ENCODE measurements at places on chromosomes 2 and 18.

DNA sequence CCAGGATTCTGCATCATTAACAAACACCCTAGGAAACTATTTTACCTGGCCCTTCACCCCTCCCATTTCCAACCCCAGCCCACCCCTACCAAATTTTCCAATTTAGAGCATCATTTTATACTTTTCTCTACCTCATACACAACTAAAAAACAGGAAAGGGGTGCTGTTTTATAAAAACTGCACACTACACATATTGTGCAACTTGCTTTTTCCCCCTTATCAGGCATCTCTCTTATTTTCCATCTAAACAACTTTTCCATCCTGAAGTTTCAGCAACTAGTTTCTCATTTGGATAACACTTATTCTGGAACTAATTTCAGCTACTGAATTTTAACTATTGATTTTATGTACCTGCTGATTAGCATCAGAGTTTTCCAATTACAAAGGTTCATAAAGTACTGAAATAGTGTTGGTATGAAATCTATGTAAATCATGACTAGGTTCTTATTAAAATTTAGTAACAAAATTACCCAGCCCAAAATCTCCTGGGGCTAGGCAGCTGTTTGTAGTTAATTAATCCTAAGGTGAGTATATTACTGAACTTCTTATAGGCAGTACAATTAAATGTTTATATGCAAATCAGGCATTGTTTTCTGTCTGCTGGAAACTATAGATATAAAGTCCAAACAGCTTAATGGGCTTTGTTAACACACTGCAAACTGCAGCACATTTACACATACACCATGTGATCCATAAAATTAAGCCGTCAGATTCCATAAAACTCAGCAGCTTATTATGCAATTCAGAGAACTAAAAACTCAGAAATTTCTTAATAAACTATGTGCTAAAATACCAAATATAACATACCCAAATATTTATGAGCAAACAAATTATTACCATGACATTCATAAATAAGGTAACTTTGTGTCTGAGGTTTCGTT, 7.9 kb downstream of the SF3B1 start:
- DNase-seq: no peak
- no peak overlapping the region for H3K4me3 ChIP-seq
- H3K4me1 ChIP-seq: peaks cover 42% of the 10 kb centered on the region
- no peaks in the 10 kb centered on the region for H3K27me3 ChIP-seq

GRCh38 chr2:165691615-165692014, 102.4 kb downstream of the GALNT3 start:
- DNase-seq: no peak
- no peak overlapping the region for H3K27ac ChIP-seq
- H3K4me1 ChIP-seq: peaks cover 11% of the 10 kb centered on the region
- H3K4me3 ChIP-seq: no peak overlapping the region
- H3K27me3 ChIP-seq: no peaks in the 10 kb centered on the region

- H3K4me3 ChIP-seq: no peak overlapping the region
- DNase-seq: no peak
- H3K27ac ChIP-seq: no peak overlapping the region
- H3K4me1 ChIP-seq: peaks cover 7% of the 10 kb centered on the region
Observed at GRCh38 chr2:175577368-175577970, 396.0 kb upstream of the ATP5MC3 start.

- no peak overlapping the region for H3K4me3 ChIP-seq
- H3K27ac ChIP-seq: no peak overlapping the region
- peaks cover 24% of the 10 kb centered on the region for H3K4me1 ChIP-seq
- H3K36me3 ChIP-seq: no peaks in the 10 kb centered on the region
- DNase-seq: no peak
Observed at GRCh38 chr2:125979886-125980285, 676.1 kb upstream of the GYPC start.

DNA sequence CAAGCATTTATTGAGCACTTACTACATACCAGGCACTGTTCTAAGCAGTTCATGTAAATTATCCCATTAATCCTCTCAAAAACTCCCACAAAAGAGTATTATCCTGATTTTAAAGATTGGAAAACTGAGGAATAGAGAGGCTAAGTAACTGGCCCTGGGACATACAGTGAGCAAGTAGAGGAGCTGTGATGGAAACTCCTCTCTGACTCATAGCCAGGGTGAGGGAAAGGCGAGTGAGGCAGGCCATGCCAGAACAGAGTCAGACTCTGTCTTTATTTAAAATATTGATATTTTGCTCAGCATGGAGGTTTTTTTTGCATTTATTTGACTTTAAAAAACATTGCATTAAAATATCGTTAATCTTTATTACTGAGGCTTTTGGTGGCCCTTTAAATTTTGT, 208.0 kb downstream of the LOXHD1 start:
- H3K27me3 ChIP-seq: no peaks in the 10 kb centered on the region
- H3K4me3 ChIP-seq: no peak overlapping the region
- H3K27ac ChIP-seq: no peak overlapping the region
- H3K4me1 ChIP-seq: no peaks in the 10 kb centered on the region

DNA sequence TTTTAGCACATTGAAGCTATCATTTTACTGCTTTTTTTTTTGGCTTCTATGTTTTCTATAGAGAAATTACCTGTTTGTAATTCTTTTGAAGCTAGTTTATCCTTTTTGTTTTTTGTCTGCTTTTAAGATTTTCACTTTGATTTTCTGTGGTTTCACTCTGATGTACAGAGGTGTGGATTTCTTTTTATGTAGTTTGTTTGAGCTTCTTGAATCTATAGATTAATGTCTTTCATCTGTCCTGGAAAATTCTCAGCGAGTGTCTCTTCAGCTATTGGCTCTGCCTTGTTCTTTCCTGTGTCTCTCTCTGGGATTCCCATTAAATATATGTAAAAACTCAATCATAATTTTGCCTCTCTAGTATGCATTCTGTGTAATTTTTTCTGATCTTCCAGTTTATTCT, 8.4 kb downstream of the POLE4 start:
- H3K4me3 ChIP-seq: no peak overlapping the region
- H3K27ac ChIP-seq: no peak overlapping the region
- DNase-seq: no peak
- H3K4me1 ChIP-seq: no peaks in the 10 kb centered on the region

- H3K4me3 ChIP-seq: no peak overlapping the region
- DNase-seq: no peak
- H3K27me3 ChIP-seq: peaks cover 4% of the 10 kb centered on the region
- no peaks in the 10 kb centered on the region for H3K4me1 ChIP-seq
- no peaks in the 10 kb centered on the region for H3K36me3 ChIP-seq
Observed at GRCh38 chr18:73752546-73752945, 395.1 kb downstream of the FBXO15 start.

DNA sequence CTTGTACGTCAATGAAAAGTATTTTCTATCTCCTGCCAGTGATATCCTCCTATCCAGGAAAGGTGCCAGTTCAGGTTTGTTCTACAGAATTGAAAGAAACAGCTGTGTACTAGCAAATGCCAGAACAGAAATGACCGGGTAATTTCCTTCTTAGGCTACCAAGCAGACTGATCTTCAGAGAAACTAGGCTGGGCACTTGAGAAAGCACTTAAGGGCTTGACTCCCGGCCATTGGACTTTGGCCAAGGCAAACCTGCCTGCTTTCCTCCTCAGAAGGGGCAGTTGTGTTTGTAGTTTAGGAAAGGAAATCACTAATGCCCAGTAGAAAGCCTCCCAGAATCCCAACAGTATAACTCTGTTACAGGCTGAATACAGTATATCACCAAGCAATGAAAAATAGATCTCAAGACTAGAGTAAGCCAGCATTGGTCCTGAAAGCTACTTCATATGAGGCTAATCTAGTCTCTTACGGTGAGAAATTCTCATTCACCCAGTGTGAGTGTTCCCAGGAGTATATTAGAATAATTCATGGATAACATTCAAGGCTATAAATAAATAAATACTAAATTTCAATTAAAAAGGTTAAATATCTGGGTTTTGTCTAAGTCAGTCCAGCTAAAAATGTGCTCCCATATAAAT, 43.0 kb upstream of the COL5A2 start:
- H3K27ac ChIP-seq: no peak overlapping the region
- no peak overlapping the region for H3K4me3 ChIP-seq
- no peaks in the 10 kb centered on the region for H3K36me3 ChIP-seq

DNA sequence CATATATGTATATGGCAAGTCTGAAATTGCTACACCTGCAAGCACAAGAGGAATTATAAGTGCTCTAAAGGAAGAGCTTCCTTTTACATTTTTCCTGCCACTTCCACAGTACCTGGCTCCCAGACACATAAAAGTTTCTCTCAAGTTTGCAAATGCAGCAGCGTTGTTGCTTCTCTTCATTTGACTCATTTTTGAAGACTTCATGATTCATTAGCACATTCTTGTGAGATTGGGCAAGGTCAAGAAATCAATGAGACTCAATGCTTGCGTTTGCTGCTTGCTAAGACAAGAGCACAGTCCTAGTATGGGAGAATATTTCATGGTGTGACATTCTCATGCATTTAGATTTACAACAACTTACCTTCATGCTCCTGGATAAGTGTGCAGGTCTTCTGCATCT, 42.6 kb upstream of the PDCL3 start:
- H3K27ac ChIP-seq: no peak overlapping the region
- no peak overlapping the region for H3K4me3 ChIP-seq
- no peaks in the 10 kb centered on the region for H3K4me1 ChIP-seq
- DNase-seq: no peak
- H3K27me3 ChIP-seq: peaks cover 7% of the 10 kb centered on the region
- no peaks in the 10 kb centered on the region for H3K36me3 ChIP-seq

Measured in type B pancreatic cell (in vitro differentiated cells).